ELF-1 (cell line): ENCODE measurements at places on chromosomes 3 and 15.

DNA sequence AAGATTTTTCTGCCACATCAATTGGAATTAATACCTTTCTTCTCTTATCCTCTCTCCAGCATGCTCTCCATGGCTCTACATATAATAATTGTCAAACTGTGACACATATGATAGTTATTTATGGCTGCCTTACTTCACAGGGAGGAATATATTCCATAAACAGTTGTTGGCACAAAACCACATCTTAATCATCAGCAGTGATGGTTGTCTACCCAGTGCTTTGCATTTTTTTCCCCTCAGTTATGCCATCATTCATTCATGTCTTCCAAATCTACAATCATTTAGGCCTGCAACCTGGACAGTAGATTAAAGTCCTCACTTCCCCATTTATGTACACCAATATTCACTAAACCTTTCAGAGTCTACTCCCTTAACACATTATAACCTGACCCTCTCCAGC, 107.7 kb downstream of the THRB start:
- DNase-seq = no peak

- DNase-seq = no peak
These were observed 48.9 kb downstream of the HES1 start for GRCh38 chr3:194184801-194185200.

DNA sequence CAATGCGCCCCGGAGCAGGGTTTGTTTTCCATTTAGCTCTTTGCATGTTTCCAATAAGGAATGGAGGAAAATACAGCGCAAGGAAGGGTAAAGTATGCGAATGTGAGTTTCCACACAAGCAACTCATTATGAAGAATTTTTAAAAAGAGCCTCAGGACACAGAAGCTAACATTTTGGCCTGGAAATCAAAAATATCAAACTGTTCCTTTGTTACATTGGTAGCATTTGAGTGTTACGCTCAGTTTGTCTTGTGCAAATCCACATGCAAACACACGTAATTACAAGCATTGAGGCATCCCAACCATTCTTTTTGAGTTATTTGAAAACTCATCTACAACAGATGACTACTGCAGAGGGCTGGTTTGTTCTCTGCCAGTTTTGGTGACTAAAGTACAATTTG, 93.0 kb upstream of the SNRPA1 start:
- no peak for DNase-seq

GRCh38 chr3:101631098-101631796, 45.7 kb downstream of the ZBTB11 start:
- DNase-seq = no peak

DNA sequence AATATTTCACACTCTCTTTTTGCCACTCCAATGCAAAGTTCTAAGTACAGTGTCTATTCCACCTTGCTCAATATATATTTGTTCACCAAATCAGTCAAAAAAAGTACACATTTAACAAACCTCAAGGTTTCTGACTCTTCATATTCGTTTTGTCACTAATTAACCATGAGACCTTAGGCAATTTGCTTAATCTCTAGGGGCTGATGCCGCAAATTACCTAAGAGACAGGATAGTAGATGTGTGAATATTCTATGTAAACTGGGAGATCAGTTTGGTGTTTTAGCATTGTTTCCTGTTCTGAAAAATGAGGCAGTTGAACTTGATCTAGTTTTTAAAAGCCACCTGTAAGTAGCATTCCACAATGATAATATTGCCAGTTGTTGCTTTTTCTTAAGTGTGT, 182.5 kb upstream of the KCNH8 start:
- no peak for DNase-seq

DNA sequence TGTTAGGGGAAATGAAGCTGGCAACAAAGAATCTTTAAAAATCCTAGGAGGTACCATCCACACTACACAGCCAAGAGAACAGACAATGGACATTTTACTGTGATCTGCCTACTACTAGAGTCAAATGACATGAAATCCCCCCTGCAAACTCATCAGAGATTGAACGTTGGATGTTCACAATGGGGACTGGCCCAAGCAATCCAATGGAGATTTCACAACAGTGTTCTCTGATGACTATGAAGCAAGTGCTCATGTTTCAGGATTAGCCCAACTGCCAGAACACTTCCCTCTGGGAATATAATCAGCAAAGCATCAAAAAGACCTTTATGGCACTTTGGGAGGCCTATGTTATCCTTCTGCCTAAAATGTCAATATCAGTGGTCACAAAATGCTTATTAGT, 97.8 kb downstream of the IGSF11 start:
- DNase-seq = no peak

- no peak for DNase-seq
These were observed 25.1 kb downstream of the SSUH2 start for GRCh38 chr3:8619548-8619947.

DNA sequence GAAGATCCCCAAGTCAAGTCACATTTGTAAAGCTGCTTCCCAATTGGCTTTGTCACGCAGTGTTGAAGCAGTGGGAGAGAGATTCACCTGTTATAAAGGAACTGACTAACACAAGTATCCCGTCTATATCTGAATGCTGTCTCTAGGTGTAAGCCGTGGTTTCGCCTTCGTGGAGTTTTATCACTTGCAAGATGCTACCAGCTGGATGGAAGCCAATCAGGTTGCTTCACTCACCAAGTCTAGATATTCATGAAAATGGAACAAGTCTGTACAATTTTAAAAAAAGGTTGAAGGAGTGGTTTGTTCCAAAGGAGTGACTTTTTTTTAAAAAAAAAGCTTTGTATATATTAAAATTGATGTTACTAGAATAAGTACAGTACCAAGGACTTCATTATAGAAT, 11.7 kb downstream of the RBM5 start:
- no peak for DNase-seq

DNA sequence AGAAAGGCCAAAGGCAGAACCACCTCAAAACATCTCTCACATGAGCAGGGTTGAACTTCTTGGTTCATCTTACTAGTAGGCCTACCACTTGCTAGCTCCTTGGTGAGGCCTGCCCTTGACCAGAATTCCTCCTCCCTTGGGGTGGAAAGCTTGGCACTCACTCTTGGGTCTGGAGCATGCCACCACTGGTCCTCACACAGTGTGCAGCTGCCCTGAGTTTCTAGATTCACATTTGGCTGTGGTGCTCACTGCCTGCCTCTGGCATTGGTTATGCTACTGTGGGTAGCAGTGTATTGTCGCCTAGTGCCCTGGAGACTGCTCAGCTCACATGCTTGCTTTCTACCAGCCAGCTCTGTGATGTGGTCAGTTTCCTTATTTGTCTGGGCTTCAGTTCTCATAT, 23.7 kb downstream of the OXNAD1 start:
- no peak for DNase-seq

GRCh38 chr3:14685179-14685578, 10.2 kb downstream of the C3orf20 start:
- no peak for DNase-seq

DNA sequence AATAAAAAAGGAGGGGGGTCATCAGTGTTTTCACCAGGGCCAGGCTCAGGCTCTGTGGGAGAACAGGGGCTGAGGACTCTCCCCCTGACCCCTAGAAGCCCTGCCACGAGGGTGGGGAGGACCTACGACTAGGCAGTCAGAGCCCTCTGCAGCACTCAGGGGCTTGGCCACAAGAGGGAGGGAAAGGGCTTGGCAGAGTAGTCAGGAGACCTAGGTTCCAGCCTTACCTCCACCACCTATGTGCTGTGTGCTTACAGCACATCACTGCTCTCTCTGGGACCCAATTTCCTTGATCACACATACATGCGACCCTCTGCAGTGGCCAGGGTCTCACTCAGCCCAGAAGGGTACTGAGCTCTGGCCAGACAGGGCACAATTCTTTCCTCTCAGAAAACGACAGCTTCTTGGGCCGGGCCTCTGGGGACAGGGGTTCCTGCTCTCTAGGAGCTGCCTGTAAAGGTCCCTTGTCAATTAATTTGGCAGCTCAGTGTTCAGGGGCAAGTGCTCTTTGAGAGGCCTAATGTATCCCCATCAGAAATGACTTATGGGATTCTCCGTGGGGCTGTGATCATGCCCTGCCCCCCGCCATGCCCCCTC, 16.4 kb upstream of the SKIC8 start:
- DNase-seq = peak; percentile 87

DNA sequence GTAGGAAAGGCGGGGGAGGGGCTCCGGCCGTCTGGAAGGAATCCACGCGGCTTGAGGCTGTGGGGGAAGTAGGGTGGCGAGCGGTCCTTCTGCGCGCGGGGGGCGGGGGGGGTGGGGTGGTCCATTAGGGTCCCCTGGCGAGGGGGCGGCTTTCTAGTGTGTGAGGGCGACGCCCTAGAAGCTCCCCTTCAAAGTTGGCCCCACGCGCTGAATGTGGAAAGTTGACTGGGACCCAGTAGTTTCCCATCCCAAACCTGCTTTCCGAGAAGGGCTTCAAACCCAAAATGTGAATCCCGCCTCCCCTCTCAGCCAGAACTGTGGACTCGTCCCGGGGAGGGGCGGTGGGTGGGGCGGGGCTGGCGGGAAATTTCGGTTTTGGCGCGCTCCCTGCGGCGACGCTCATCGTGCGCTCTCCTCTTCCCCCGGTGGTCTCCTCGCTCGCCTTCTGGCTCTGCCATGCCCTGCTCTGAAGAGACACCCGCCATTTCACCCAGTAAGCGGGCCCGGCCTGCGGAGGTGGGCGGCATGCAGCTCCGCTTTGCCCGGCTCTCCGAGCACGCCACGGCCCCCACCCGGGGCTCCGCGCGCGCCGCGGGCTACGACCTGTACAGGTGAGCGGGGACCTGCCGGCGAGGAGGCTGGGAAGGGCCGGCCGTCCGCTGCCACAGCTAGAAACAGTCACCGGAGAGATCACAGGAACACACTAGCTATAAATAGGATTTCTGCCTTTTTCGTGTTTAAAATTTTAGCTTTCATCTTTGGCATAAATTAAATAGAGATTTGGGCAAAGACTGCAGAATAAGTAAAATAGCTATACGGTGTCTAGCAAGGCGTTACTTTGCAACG, 790 bp downstream of the DUT start:
- peak; percentile 77 for DNase-seq

- DNase-seq = no peak
These were observed 192.7 kb upstream of the LRIG1 start for GRCh38 chr3:66693461-66694031.

DNA sequence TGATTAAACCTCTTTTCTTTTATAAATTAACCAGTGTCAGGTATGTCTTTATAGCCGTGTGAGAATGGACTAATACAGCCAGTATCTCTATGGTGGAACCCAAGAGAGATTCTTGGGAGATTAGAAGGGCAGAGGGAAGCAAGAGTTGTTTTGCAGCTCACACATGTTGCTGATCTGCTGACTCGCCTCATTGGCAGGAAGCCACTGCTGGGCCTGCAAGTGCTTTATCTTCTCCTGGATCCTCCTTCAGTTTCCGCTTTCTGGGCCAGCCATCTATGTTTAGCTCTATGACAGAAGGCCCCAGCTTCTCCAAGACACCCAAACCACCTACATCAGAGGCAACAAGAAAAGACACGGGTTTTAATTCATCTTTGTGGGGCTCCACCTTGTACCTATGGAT, 23.4 kb upstream of the GALNT15 start:
- DNase-seq = no peak

DNA sequence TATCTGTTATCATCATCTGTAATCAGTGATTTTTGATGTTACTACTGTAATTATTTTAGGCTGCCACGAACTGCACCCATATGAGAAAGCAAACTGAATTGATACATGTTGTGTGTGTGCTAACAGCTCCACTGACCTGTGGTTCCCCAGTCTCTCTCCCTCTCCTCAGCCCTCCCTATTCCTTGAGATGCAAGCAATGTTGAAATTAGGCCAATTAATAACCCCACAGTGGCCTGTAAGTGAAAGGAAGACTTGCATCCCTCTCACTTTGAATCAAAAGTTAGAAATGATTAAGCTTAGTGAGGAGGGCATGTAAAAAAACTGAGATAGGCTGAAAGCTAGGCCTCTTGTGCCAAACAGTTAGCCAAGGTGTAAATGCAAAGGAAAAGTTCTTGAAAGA, 218.6 kb upstream of the LRRFIP2 start:
- no peak for DNase-seq
